A549 treated with Hydrocortisone at 1 μM for 4 hours (cell line): ENCODE measurements at places on chromosomes 11 and 22. TPM values are rescaled to one million over a fixed set of nuclear protein-coding genes. Genes with fewer than 3 reads are reported as not detected.

Gene RANBP1
- 237 to 302 TPM (median 285 TPM) in 5 replicates for total RNA-seq

Gene ANKRD42
- 6.9 to 9.2 TPM (median 7.6 TPM) in 5 replicates for total RNA-seq

Gene GLB1L2
- total RNA-seq, result 1.9 to 2.2 TPM (median 2.0 TPM) in 5 replicates

Gene SCO2
- 2.2 to 6.4 TPM (median 5.4 TPM) in 5 replicates for total RNA-seq

Gene E2F8
- total RNA-seq, result 5.1 to 6.7 TPM (median 6.0 TPM) in 5 replicates

Gene MAPK12
- 21.1 to 25.9 TPM (median 24.1 TPM) in 5 replicates for total RNA-seq

Gene TREH
- 0.02 TPM in 1 of 5 replicates, not detected in the others for total RNA-seq

Gene SYT8
- total RNA-seq, result 0.32 to 0.90 TPM (median 0.46 TPM) in 5 replicates

Gene C11orf16
- total RNA-seq, result not detected in 5 replicates

Gene BET1L
- total RNA-seq, result 40.7 to 46.8 TPM (median 45.2 TPM) in 5 replicates

Gene CSNK1E
- 86.3 to 102 TPM (median 95.7 TPM) in 5 replicates for total RNA-seq

Gene OR10A2
- not detected in 5 replicates for total RNA-seq

Gene MS4A7
- not detected in 5 replicates for total RNA-seq

Gene PTH
- not detected in 5 replicates for total RNA-seq

Gene BTG4
- 0.10 to 0.23 TPM (median 0.16 TPM) in 4 of 5 replicates, not detected in the other for total RNA-seq

Gene POU2AF2
- not detected in 5 replicates for total RNA-seq

Gene A4GALT
- 18.1 to 27.6 TPM (median 23.4 TPM) in 5 replicates for total RNA-seq

Gene FANCF
- 6.3 to 9.1 TPM (median 7.7 TPM) in 5 replicates for total RNA-seq

Gene KIRREL3
- 9.7 to 12.0 TPM (median 10.3 TPM) in 5 replicates for total RNA-seq
